ENCODE measurements at places on chromosomes 16 and 17.
A peak's percentile ranks its signal among the peaks of the same experiment; 100 is the strongest.

DNA sequence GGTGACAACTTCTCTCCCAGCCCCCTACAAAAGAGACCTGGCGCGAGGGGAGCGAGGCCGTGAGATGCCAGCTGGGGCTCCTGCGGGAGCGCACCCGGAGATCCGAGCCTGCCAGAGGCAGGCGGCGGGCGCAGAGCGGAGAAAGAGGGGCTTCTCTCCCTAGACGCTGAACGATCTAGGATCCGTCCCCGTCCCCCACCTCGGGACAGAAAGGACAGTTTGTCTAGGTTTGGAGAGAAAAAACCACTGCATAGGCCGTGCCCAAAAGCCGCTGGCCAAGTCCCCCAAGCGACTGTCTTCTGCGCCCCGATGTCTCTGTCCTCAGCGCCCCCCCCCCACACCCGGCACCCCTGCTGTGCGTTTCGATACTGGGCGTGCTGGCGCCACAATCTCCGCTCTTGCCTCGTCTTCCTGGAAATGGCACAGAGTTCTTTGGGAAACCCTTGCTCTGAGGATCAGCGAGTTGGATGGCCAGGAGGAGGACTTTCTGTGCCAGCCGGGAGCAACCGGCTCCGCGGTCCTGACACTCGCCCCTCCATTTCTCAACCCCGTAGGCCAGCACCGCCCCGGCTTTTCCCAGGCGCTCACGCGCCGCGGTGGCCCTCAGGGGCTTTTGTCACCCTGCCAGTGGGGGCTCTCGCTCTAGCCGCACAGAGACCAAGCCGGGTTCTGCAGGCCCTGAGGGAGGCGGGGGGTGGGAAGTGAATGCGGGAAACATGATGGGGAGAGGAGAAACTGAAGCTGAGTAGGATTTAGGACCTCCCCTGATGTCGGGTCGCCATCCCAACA is 1.0 kb downstream of the SSTR2 start:
- DNase-seq = no peak

- DNase-seq = no peak
Observed at GRCh38 chr17:48597778-48598631, 4.4 kb upstream of the HOXB5 start.

DNA sequence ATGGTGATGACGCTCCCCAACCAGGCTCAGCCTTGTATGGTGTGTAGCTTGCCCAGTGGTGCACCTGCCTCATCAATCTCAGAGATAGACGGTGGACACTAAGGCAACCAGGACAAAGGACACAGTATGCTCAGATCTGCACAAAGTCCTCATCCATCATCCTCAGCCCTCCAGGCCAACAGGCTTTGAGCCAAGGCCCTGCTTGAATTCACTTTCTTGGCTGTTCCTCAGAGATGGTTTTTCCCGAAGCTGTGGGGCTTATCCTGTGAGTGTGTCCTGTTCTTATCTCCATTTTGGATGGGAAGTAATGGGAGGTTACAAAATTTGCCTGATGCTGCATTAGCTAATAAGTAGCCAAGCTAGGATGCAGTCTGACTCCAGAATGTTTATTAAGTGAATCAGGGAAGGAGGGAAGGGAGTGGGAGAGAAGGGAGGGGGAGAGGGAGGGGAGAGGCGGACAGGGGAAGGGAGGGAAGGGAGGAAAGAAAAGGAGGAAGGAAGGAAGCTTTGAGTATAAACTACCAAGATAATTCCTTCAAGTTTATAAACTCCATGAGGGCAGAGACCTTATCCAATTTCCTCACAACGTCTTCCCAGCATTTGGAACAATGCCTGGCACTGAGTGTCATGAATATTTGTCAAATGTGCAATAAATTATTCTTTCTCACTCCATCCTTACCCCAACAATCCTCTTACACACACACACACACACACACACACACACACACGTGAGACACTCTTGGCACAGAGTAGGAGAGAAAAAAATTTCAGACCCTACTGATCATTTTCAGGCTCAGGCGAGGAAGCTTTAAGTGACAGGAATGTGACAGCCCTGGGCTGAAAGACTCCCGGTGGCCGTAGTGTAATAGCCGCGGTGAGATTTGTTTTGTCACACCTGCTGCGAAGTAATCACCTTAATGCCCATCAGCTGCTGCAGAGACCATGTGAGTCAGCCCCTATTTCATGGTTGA is 84.3 kb downstream of the BMERB1 start:
- DNase-seq = no peak

GRCh38 chr16:29784157-29784556 is 6.1 kb downstream of the ZG16 start:
- DNase-seq = no peak

DNA sequence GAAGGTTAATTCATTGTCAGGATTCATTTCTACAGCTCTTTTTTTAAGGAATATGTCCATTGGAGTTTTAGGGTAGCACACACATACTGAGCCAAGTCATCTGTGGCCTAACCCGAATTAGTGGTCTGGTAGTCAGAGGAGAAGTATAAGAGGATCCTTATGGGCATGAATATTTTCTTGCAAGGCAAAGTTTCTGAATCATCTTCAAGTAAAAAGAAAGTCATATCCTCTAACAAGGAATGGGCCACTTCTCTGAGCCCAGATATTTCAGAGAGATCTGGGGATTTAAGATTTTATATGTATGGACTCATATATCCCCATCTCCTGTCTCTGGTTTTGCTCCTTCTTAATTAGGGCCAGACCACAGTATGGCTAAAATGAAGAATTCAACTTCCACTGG is 99.2 kb upstream of the CDH8 start:
- DNase-seq = no peak

DNA sequence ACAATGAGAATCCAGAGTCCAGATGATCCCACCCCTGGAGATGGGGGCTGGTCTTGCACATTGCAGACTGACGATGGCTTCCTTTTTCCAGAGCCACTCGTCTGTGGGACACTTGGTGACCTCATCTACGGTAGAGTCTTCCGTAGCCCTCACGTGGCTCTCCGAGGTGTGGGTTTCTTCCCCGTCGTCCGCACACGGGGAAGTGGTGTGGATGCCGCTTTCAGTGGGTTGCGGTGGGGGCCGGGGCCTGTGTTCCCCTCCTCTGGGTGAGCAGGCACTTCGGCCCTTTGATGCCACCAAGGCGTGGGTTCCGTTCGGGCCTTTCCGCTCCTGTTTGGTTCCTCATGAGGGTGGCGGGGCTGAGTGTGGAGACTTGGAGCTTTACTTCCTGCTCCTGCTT is 21.4 kb downstream of the BAIAP2 start:
- DNase-seq = no peak

DNA sequence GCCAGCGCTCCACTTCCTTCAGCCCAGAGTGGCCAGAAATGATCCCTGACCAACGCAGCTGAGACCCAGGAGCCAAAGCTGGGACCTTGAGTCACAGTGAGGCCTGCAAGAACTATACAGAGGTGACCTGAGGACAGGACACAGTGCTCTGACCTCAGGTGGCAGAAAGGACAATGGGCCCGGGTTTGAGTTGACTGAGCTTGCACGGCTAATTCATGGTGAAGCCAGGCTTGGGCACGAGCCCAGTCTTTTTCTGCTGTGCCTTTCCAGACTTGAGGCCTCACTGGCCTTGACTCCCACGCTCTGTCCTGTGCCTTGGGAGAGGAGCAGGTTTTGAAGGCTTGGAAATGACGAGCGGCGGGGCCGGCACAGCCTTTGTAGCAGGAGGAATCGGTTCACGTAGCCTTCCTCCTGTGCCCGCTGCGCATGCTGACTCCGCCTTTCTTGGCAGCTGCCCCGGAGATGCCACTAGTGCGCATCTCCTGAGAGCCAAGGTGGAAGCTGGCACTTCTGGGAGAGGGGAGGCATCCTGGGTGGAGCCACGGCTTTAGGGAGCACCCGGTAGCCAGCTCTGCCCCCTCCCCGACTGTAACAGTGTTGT is 34.9 kb downstream of the NDEL1 start:
- DNase-seq = no peak

GRCh38 chr17:59300941-59301340 is 30.5 kb upstream of the YPEL2 start:
- DNase-seq = no peak

GRCh38 chr16:15032547-15033308 is 23.1 kb downstream of the NTAN1 start:
- no peak for DNase-seq

DNA sequence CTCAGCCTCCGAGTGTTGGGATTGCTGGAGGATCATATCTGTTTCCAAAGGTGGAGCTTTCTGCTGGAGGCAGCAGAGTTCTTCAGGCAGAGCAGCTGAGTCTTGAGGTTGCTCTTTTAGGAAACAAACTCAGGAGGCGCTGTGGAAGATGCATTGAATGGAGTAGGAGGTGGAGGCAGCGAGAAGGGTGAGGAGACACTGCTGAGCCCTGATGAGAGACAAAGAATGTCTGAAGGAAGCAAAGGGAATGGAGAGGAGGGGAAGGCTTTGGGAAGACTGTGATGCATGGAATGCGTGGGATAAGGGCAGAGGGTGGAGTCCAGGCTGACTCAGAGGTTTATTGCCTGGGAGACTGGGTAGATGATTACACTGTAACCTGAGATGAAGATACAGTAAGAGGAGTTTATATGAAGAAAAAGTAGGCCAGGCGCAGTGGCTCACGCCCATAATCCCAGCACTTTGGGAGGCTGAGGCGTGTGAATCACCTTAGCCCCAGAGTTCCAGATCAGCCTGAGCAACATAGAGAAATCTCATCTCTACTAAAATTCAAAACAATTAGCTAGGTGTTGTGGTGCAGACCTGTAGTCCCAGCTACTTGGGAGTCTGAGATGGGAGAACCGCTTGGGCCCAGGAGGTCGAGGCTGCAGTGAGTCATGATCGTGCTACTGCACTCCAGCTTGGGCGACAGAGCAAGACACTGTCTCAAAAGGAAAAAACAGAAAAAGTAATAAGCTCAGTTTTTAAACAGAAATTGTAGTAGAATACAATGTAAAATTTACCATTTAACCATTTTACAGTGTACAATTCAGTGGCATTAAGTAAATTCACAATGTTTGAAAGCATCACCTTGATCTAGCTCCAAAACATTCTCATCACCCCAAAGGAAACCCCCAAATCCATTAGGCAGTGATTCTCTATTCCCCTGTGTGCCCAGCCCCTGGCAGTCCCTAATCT is 17.8 kb upstream of the TMEM219 start:
- no peak for DNase-seq

DNA sequence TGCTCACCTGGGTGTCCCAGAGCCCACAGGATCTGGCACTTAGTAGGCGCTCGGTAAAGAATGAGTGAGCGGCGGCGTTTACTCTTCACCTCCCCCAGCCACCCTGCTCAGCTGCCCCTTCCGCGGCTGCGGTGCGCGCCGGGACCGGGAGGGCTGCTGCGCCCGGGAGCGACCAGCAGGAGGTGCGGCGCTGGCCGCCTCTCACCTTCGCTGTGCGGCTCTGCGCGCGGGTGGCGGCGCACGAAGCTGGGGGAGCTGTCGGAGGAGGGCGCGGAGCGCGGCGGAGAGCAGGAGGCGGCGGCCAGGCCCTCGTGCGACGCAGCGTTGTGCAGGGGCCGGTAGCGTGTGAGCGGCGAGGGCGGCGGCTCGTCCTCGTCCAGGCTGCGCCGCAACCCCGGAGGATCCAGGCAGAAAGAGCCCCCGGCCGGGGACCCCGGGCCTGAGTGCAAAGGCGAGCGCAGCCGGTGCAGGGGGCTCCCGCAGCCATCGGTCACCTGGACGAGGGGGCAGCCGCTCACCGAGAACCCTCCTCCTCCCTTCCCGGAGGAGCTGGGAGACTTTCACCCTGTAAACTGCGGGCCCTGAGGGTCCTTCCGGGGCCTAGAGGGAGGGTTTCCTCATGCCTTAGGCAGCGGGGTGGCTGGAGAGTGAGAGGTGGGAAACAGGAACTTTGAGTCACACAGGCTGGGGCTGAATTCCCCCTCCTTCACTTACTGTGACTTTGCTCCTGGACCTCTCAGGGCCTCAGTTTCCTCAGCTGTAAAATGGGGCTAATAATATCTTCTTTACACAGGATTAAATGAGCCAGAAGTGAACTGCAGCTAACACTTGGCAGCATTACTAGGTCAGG is 12.5 kb downstream of the SAMD14 start:
- peak; percentile 54 for DNase-seq
